ENCODE measurements at places on chromosomes 7 and 10.

- DNase-seq: no peak
Observed at GRCh38 chr10:99431190-99431760, 851 bp upstream of the GOT1 start.

DNA sequence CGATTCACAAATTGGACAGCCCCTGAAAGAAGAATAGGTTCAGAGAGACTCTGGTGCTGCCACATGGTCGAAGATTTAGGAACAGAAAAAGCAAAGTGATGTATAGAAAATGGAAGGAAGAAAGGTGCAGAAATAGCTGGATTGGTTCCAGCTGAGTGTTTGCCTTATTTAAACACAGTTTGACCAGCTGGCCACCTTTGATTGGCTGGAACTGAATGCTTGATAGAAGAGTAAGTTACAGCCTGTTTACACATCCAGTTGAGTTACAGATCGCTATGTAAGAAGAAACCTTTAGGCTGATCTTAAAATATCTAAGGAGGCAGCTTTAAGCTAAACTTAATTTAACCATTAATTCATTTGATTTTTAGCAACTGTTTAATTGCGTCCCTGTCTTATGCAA, 40.3 kb upstream of the KAT6B start:
- no peak for DNase-seq

DNA sequence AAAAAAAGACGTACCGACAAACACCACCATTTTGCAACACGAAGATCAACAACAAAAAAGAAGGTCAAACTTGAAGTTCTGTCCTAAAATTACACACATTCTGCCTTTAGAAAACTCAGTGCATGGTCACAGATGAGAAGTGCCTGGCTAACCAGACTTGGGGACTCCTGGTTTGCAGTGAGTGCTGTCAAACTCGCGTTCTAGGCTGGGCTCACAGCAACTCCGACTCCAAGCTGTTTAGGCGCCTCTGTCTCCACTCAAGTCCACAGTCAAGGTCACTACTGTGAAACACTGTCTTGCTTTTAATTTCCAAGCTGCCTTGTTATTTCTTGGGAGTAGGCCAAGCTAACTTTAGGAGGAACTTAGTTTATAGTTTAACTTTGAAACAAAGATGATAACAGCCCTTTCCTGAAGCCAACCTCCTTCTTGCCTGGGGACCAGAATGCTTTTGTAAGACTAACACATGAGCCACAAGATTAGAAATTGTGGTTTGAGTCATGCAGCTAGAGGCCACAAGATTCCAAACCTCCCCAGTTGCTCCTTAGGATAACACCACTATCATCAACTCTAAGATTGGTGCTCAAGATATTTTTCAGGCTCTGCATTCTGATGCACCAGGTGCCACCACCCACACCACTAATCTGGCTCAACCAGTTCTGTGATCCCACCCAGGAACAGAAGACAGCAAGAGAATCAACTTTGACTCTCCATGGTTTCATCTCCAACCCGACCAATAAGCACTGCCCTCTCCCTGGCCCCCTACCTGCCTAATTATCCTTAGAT, 1.1 kb upstream of the DNAAF5 start:
- DNase-seq: no peak

GRCh38 chr7:19939746-19940145, 166.3 kb upstream of the TMEM196 start:
- no peak for DNase-seq

DNA sequence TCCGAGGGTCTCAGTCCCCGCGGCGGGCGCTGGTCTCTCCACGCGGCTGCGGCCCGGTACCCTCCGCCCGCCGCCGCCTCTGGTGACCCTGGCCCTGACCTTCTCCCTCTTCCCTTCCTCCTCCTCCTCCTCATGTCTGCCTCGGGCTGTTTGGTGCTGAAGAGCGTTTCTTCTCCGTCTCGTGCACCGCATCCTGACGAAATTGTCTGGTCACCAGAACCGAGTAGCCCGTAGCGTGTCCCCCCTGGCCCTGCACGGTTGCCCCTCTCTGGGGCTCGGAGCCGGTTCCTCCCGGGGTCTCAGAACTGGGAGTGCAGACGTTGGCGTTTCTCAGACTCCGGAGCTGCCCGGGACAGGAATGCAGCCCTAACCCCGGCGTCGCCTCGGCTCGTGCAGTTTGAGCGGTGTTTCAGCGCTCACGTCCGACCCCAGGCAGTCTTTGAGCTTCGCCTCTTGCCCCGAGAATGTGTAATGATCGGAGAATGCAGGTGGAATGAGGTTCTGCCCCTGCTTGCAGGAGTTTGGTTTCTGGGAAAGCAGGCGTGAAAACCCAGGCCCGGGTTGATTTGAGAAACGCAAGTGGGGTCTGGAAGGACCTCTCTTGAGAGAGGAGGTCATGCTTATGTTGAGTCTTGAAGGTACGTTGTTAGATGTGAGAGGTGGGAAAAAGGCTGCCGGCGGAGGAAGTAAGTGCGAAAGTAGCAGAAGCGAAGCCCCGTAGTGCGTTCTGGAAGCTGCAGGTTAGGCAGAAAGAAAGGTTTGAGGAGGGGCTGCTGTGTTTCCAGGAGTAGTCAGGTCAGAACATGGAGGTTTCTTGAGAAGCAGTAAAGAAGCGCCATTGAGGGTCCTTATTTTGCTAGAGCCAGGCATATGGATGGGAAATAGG, 743 bp downstream of the RBM17 start:
- no peak for DNase-seq

DNA sequence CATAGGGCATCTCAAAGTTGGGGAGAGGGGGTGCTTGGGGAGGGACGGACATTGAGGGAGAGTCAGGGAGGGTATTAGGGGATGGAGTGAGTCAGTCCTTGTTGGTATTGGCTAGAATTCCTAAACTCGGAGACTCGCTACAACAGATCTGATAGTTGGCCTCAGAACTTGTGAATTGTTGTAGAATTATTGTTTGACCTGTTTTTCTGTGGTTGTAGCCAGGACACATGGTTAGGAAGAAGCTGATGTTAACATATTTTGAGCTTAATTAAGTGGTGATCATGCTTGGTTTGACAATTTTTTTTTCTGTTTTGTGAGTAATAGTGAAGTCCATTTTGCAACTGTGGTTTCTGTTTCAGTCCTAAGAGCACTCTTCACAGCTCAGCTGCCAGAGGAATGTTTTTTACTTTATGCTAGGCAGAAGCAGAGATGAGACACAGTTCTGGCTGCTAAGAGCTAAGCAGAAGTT, 1190.3 kb upstream of the C7orf33 start:
- DNase-seq: no peak

GRCh38 chr7:108598914-108599580, 29.4 kb downstream of the DNAJB9 start:
- DNase-seq: no peak

- DNase-seq: no peak
Observed at GRCh38 chr10:52526251-52526823, 212.3 kb downstream of the DKK1 start.

DNA sequence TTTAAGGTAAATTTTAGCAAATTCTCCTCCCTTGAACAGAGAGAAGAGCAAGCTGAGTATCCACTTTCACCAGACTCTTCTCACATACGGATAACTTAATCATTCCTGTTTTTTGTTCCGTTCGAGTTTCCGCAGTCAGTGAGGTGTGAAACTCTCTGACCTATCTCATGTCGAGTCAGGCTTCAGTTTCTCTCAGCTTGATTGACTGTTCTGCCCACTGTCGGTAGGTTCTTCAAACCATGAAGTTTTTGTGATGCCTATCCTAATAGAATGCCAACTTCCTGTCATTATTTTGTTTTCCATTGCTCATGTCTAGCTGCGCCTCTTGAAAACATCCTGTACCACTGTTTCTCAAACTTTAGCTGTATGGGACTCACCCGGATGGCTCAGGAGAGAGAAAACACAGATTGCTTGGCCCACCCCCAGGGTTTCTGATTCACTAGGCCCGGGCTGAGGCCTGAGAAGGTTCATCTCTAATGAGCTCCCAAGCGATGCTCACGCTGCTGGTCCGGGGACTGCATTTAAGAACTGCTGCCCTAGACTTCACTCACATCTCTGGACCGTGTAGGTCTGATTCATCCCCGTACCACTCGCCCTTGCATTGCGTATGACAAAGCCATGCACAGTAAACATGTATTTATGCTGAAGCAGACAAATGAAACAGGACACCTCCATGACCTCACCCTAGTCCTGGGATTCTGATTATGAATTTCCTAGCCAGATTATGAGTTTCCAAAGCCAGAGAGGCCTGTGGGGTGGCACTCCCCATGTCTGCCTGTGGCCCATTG, 208.4 kb upstream of the AGK start:
- no peak for DNase-seq

DNA sequence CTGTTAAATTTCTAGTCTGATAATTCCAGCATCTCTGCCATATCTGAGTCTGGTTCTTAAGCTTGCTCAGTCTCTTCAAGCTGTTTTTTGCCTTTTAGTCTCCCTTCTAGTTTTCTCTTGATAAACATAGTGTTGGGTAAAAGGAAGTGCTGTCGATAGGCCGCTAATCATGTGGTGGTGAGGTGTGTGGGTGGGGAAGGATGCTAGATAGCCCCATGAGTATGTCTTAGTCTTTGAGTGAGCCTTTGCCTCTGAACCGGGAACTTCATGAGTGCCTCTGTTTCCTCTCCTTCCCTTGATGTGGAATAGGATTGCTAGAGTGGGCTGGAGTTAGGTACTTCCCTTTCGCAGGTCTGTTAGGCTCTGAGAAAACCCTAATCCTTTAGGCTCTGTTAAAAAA, 441.8 kb downstream of the INHBA start:
- no peak for DNase-seq

Measured in activated naive CD4-positive, alpha-beta T cell (primary cell).